SK-N-DZ (cell line): ENCODE measurements at places on chromosomes 16 and 17.
A peak's percentile ranks its signal among the peaks of the same experiment; 100 is the strongest.

DNA sequence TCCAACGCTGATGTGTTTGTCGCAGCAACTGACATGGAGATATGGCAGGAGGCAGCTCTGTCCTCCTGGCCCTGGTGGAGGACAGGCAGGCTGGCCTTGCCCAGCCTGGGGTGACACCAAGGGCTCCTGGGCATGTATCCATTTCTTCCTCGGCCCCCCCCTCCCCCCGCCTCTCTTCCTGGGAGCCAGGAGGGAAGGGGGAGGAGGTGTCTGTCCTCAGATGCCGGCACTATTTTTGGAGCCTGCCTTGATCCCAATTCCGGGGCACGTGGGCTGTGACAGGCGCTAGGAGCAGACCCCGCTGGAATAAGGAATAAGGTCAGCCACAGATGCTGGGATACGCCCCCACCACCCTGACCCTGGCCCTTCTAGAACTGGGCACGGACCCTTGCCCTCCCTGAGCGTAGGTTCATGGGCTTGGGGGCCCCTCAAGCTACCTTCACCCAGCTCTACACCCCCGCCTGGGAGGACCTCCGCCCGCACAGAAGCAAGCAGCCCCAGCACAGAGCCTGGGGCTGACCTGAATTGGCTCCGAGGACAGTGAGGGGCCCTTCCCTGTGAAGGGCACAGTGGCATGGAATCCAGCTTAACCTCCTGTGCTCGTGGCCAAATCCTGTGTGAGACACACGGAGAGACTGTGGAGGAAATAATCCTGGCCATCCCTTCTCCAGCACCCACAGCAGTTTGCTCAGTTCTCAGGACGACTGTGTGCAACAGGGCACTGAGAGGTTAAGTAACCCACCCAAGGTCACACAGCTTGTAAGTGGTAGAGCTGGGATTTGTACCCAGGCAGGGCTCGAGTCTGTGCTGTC, 24.1 kb downstream of the SEC14L5 start:
- DNase-seq: no peak

DNA sequence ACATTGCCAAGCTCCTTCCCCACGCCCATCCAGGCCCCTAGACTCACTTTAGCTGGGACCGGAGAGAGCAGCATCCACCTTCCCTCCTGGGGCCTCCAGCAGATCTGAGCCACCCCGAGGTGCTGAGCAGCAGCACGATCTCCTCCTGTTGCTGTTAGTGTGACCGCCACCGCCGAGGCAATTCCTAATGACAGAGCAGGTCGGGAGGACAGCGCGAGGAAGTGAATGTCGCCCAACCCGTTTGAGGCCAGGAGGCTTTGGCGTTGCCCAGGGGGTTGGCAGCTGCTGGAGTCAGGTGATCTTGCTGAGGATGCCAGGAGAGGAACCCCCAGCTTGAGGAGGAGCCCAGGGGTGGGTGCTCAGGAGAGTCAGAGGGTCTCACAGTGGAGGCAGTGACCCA, at the start of gene RNF222:
Gene RNF222, minus strand, starts transcription at position 192 of the 400 bp plus-strand sequence. CDS start 4,366 bp downstream, outside the sequence.
- no peak for DNase-seq

DNA sequence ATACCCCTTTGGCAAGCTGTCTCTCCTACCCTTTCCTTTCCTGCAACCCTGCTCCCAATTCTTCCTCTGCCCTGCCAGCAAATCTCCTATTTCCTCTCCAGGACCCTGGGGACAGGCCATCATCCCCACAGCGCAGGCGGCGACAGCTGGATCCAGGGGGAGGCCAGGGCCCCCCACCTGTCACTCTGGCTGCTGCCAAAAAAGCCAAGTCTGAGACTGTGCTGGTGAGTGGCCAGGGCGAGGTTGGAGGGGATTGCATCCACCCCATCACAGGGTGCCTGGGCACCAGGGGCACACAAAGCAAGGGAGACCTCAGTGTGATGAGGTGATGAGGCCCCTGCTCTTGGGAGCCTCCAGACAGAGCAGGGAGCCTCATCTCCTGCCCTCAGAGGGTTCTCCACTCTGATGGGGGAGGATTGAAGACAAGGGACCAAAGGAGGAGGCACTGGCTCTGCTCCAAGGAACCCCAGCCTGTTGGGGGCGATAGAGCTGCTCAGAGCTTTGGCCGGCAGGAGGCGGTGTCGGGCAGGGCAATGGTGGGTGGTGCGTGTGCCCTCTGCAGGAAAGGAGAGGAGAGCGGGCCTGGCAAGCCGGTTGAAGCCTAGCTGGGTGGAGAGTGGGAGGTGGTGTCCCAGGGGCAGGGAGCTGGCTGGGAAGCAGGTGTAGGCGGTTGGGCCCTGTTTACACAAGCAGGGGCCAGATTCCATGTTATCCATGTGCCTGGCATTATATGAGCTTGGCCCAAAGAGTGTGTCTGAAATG, 15.6 kb upstream of the PDK2 start:
- DNase-seq: no peak

DNA sequence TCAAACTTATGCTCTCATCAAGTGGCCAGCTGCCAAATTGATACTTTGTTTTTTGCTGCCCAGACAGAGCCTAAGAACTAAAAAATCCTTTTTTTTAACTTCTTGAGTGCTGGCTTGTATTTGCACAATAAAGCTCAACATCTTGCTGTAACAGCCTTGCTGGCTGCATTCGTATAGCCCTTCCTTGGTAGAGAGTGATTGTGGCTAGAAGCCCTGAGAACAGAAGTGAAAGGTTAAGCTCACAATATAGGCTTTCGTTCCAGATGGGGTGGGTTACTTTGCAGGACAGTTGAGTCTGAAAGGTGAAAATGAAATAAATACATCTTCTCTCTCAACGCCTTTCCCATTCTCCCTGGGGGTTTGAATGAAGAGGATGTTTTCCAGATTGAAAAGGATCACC, 278.8 kb downstream of the HS3ST3B1 start:
- DNase-seq: no peak

- DNase-seq: no peak
These were observed 923 bp downstream of the GDPD3 start for GRCh38 chr16:30112197-30113030.

DNA sequence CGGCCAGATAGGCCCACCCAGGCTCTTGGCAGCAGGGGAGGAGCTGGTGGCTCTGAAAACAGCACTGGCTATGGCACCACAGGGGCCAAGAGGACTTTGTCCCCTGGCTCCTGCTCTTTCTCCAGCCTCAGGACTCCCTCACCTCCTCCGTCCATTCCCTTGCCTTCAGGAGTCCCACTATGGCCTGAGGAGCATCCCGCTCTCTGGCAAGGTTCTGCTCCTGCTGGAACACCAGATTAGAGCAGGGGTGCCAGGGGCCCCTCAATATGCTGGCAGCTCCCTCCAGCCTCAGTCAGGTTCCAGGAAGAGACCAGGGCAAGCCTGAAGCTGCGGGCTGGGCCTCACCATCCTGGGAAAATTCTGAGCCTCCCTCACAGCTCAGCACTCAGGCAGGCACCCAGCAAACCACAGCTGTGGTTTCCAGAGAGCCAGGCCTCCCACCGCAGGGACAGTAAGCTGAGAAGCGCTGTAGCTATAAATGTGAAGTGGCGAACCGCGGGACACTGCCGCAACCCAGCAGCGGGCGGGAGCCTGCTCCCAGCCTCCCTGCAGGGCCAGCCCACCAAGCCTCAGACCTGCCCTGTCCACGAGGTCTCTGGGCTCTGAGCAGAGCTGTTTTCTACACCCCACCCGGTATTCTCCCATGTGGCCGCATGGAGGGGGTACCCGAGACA, 25.7 kb downstream of the C17orf100 start:
- no peak for DNase-seq

DNA sequence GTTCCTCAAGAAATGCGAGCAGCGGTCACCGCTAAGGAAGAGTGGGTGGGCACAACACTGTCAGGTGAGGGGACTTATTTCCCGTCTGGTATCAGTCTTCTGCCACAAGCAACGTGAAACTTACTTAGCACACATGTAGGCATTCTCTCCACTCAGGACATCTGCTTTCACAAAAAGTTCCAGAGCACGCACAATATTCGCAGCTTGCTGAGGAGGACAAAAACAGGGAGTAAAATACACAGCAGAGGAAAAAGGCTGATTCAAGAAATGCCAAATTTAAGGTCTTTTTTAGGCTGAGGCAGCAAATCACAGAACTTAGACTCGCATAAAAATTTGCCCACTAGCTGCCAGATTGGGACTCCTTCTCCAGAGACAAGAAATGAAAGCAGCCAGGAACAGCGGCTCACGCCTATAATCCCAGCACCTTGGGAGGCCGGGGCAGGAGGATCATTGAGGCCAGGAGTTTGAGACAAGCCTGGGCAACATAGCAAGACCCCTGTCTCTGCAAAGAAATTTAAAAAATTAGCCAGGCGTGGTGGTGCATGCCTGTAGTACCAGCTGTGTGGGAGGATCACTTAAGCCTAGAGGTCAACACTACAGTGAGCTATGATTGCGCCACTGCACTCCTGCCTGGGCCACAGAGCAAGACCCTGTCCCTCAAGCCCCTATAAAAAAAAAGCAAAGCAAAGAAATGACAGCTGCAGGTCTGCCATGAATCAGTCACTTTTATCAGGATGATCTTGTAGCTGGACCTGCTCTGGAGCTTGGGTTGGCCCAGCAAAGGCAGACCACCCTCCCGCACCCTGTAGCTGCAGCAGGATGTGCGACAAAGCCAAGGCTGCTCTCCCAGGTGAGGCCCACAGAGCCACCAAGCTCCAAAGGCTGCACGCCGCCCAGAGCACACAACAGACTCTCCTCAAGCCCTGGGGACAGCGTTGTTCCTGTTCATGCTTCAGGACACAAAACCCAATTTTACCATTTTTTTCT, 20.5 kb downstream of the USP36 start:
- DNase-seq: peak; percentile 63

DNA sequence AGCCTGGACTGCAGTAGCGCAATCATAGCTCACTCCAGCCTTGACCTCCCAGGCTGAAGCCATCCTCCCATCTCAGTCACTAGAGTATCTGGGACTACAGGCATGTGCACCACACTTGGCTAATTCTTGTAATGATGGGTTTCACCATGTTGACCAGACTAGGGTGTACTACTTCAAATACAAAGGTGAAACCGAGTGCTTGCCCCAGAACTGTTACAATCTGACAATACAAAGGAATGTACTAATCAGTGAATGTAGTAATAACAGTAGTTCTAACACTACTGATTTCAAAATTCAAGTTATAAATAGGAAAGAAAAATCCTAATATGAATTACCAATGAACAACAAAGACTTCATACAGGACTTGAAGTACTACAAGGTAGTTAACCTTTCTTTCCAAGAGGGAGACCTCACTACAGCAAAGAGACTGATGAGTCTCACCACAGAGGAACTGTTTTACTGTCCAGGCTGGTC, 24.4 kb downstream of the CRK start:
- DNase-seq: no peak

- DNase-seq: no peak
These were observed 8.0 kb downstream of the RNF157 start for GRCh38 chr17:76232342-76232741.
